Muscle of leg (tissue), 16 donors: ENCODE measurements at places on chromosomes 4 and X. TPM values are rescaled to one million over a fixed set of nuclear protein-coding genes. Genes with fewer than 3 reads are reported as not detected.

Gene HELQ
- polyA plus RNA-seq: 14.0 TPM

Gene CTAG1A
- polyA plus RNA-seq: not detected

Gene BDH2
- polyA plus RNA-seq: 40.3 TPM

Gene MAP7D2
- 0.36 TPM for polyA plus RNA-seq

Gene LAGE3
- 14.6 TPM for polyA plus RNA-seq

Gene TECRL
- 29.8 TPM for polyA plus RNA-seq

Gene H2BW2
- 0.33 TPM for polyA plus RNA-seq

Gene FGF5
- polyA plus RNA-seq: 0.22 TPM

Gene FAAH2
- polyA plus RNA-seq: 0.45 TPM

Gene RHOXF2B
- not detected for polyA plus RNA-seq

Gene UFSP2
- polyA plus RNA-seq: 40.6 TPM

Gene TSR2
- 52.8 TPM for polyA plus RNA-seq

Gene TRO
- polyA plus RNA-seq: 118 TPM

Gene BGN
- 238 TPM for polyA plus RNA-seq

Gene ZFX
- polyA plus RNA-seq: 13.8 TPM

Gene TKTL2
- polyA plus RNA-seq: not detected

Gene ARMCX4
- polyA plus RNA-seq: 36.7 TPM

Gene GAK
- 37.2 TPM for polyA plus RNA-seq

Gene TMEM154
- polyA plus RNA-seq: 0.94 TPM

Gene IL9R
- polyA plus RNA-seq: not detected
